Urinary bladder (tissue), 4 donors: ENCODE measurements at places on chromosomes 12 and 14. TPM values are rescaled to one million over a fixed set of nuclear protein-coding genes. Genes with fewer than 3 reads are reported as not detected.

GRCh38 chr12:98417266-98417665 lies 98.1 kb upstream of the TMPO start:
- DNase-seq, result no peak

DNA sequence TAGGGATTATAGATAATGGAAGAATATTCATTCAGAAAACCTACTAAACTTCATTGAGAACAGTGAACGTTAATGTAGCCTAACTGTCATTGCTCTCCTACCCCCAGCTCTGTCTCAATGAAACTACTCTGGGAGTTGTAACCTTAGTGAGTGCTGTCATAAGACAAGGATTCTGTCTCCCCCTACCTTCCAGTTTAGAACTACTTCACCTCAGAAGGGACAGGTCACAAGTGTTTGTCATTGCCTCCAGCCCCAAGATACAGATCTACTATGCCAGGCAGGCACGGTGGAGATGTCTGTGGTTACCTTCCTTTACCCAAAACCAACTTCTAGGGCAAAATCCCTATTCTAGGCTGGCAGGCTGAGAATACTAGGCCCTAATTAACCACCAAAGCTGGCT lies 833.1 kb upstream of the SEL1L start:
- DNase-seq, result no peak

BICDL1 gene
- polyA plus RNA-seq, result 1.1 TPM

TAS2R13 gene
- not detected for polyA plus RNA-seq
